ENCODE measurements at places on chromosomes 3 and 15.

DNA sequence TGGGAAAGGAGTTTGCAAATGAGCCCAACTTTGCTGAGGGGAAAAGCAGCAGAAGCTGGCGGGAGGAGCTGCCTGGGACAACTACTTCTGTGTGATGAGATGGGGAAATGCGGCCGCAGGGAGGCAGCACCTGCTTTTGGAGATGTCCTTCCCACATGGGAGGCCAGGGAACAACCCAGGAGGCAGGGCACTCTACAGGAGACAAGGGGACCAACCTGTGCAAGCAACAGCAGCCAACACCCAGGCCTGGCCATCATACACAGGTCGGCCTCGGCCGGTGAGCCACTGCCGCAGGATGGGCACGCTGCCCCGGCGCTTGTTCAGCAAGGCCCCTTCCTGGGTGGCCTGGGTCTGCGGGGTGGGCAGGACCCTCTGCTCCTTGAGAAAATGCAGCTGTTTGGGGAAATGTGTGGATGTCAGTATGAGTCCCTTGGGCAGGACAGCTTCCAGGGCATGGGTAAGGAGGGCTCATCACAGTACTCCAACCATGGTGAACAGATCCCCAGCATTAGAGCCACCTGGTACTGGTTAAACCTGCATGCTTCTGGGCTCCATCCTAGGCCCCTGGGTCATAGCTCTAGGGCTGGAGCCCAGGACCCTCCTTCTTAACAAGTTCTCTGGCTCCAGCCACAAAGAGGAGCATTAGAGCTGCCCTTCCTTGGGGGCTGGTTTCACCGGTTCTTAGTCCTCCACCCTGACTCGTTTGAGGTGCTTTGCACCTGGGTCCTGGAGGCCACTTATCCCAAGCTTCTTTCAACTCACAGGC, 11.6 kb downstream of the EPB42 start:
- no peak overlapping the region for H3K4me3 ChIP-seq
- DNase-seq = no peak
- H3K27me3 ChIP-seq = peaks cover 16% of the 10 kb centered on the region
- no peak overlapping the region for H3K27ac ChIP-seq

DNA sequence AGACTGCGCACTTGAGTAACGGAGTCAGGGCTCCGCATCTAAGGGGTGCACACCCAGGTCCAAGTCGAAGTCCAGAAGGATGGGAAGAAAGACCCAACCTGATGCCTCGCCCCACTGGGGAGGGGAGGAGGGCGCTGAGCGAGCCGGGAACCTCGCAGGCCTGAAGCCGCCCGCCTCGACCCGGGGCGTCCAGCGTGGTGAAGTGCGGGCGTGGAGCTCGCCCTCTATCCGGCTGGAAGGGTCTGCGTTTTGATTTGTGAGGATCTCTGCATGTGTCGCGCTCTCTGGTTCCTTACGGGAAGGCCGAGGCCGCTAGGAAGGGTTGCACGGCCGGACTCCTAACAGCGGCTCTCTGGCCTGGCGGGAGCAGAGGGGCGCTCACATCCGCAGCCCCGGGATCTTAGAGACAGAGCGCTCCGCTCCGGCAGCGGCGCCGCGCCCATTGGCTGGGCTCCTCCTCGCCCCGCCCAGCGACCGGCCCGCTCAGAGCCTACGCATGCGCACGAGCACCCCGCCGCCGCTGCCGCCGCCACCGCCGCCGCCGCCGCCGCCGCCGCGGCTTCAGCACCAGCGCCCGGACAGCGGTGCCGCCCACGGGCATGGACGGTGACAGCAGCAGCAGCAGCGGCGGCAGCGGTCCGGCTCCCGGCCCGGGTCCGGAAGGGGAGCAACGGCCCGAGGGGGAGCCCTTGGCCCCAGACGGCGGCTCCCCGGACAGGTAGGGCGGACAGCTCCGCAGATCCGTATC, at the start of gene DISP2:
TSS of gene DISP2 (plus strand) at position 497 of the 748 bp plus-strand sequence. CDS start at position 600, 103 bp downstream.
- H3K4me3 ChIP-seq = peak within 1 kb of the TSS; percentile 75
- peaks cover 7% of the 10 kb centered on the region for H3K4me1 ChIP-seq
- DNase-seq = peak; percentile 82
- no peaks in the 10 kb centered on the region for H3K36me3 ChIP-seq
- peaks cover 32% of the 10 kb centered on the region for H3K27me3 ChIP-seq
- H3K27ac ChIP-seq = no peak within 1 kb of the TSS

DNA sequence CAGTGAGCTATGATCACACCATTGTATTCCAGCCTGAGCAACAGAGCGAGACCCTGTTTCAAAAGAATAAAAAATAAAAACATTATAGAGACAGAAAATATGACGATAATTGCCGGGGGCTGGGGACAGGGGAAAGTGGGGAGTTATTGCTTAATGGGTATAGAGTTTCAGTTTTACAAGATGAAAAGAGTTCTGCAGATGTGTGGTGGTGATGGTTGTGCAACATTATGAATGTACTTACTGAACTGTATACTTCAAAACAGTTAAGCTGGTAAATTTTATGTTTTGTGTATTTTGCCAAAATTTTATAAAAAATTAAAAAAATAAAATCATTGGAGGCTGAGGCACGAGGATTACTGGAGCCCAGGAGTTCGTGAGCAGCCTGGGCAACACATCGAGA, 24.8 kb upstream of the ZNF774 start:
- no peak overlapping the region for H3K4me3 ChIP-seq
- H3K36me3 ChIP-seq = no peaks in the 10 kb centered on the region
- H3K27me3 ChIP-seq = no peaks in the 10 kb centered on the region
- no peak for DNase-seq

DNA sequence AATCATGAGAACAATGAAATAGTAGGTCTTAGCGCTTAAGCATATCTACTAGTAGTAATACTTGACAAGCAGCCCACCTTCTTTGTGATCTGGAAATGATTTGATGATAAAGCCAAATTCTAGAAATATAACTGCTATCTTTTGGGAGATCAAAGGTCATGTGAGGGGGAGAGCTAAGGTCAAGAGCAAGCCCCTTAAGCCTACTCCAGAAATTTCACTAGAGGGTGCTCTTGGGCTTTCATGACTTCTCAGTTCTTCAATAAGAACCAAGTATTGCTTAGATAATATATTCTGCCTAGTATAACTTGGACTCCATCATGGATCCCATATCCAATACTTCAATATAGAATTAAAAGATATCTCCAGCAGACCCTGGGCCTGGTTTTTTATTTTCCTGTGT, 319.6 kb downstream of the ZBTB20 start:
- H3K4me1 ChIP-seq = no peaks in the 10 kb centered on the region
- H3K36me3 ChIP-seq = no peaks in the 10 kb centered on the region
- no peak for DNase-seq

- H3K4me1 ChIP-seq = no peaks in the 10 kb centered on the region
- no peak overlapping the region for H3K27ac ChIP-seq
- no peak overlapping the region for H3K4me3 ChIP-seq
Measured at GRCh38 chr15:89677381-89677780, 1.8 kb downstream of the PLIN1 start.

DNA sequence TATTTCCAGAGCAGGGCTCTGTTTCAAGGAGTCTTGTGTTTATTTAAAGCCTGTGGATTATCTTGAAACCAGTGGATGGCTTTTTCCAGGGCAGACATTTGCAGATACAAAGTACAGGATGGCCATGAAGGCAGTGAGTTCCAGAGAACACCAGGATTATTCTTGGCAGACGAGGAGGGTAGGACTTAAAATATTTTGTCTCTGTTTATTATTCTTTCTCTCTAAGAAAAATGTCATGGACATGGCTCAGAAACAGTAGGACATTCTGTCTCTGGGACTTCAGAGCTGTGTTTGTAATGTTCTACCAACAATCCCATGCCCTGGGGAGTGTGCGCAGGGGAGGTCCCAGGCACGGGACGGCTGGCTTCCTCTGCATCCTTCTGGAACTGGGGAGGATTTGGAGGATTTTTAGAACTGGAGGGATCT, 125.9 kb downstream of the ATP10A start:
- no peak overlapping the region for H3K27ac ChIP-seq
- peaks cover 26% of the 10 kb centered on the region for H3K36me3 ChIP-seq
- H3K4me3 ChIP-seq = no peak overlapping the region
- peaks cover 14% of the 10 kb centered on the region for H3K4me1 ChIP-seq
- DNase-seq = no peak
- H3K27me3 ChIP-seq = no peaks in the 10 kb centered on the region

- no peaks in the 10 kb centered on the region for H3K4me1 ChIP-seq
- H3K27ac ChIP-seq = no peak overlapping the region
- H3K36me3 ChIP-seq = peaks cover 2% of the 10 kb centered on the region
- no peak for DNase-seq
Measured at GRCh38 chr3:171055336-171056178, 29.0 kb upstream of the SLC2A2 start.

GRCh38 chr15:61828860-61829513, 231.3 kb downstream of the VPS13C start:
- peaks cover 20% of the 10 kb centered on the region for H3K27me3 ChIP-seq
- H3K4me1 ChIP-seq = peaks cover 2% of the 10 kb centered on the region
- no peaks in the 10 kb centered on the region for H3K36me3 ChIP-seq
- no peak overlapping the region for H3K27ac ChIP-seq

- no peaks in the 10 kb centered on the region for H3K4me1 ChIP-seq
- H3K27ac ChIP-seq = no peak overlapping the region
- no peak overlapping the region for H3K4me3 ChIP-seq
- peaks cover 2% of the 10 kb centered on the region for H3K27me3 ChIP-seq
- no peaks in the 10 kb centered on the region for H3K36me3 ChIP-seq
Measured at GRCh38 chr15:57505949-57506391, 85.7 kb upstream of the MYZAP start.

GRCh38 chr15:39908186-39908585, 11.9 kb downstream of the GPR176 start:
- peaks cover 9% of the 10 kb centered on the region for H3K27me3 ChIP-seq
- DNase-seq = no peak
